ENCODE measurements at places on chromosomes 1 and 21.

GRCh38 chr1:103273106-103273505, 164.8 kb upstream of the COL11A1 start:
- H3K36me3 ChIP-seq, result no peaks in the 10 kb centered on the region
- no peaks in the 10 kb centered on the region for H3K4me1 ChIP-seq
- no peak overlapping the region for H3K4me3 ChIP-seq
- H3K27ac ChIP-seq, result no peak overlapping the region

DNA sequence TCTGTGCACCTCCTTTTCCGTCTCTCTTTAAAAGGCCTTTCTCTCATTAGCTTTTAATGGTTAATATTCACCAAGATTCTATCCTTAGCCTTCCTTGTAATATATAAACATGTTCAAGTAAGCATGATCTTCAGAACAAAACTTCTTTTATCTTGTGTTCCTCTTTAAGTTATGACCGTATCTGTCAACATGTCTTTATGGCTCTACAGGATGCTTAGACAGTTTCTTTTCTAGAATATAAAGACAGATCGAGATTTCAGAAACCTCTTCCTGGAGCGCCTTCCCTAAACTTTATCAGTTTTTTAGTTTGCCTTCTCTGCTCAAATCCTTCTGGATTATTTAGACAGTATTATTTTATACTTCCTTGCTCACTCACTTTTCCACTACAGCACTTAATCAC, 7.2 kb downstream of the RO60 start:
- no peak for DNase-seq
- H3K4me3 ChIP-seq, result no peak overlapping the region
- peak overlapping the region; percentile 90 for H3K27ac ChIP-seq
- peaks cover 6% of the 10 kb centered on the region for H3K36me3 ChIP-seq

GRCh38 chr1:48251323-48251722, 28.8 kb downstream of the SLC5A9 start:
- H3K36me3 ChIP-seq, result peaks cover 3% of the 10 kb centered on the region
- H3K4me3 ChIP-seq, result no peak overlapping the region
- no peak for DNase-seq
- peaks cover 48% of the 10 kb centered on the region for H3K27me3 ChIP-seq

DNA sequence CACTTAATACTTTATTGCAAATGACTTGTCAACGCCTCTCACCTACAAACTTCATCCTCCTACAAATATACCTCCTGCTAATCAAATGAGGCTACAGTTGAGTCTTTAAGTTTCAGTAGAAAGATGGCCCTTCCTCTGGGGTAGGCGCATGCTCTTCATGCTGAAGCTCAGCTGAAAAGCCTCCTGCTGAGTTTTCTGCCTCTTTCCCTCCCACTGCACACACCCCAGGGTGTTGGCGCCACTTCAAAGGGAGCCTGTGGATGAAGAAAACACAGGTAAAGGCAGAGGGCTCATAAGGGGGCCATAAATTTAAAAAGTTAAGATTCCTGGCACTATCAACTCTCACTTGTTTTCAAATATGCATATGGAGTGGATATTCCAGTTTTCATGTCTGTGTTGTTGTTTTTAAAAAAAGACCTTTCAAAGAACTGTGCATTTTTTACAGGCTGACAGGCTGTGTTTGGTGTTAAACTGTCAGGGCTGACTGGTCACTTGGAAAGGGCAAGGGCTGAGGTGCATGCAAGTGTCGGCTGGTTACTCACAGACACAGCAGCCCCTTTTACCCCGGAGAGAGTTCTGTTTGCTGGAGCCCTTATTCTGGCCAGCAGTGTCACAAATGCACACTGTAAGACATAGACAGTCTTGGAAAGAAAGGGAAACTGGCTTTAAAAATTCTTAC, 42.9 kb upstream of the LGALS8 start:
- no peak overlapping the region for H3K4me3 ChIP-seq
- H3K36me3 ChIP-seq, result no peaks in the 10 kb centered on the region
- no peaks in the 10 kb centered on the region for H3K4me1 ChIP-seq
- DNase-seq, result no peak
- no peak overlapping the region for H3K27ac ChIP-seq

DNA sequence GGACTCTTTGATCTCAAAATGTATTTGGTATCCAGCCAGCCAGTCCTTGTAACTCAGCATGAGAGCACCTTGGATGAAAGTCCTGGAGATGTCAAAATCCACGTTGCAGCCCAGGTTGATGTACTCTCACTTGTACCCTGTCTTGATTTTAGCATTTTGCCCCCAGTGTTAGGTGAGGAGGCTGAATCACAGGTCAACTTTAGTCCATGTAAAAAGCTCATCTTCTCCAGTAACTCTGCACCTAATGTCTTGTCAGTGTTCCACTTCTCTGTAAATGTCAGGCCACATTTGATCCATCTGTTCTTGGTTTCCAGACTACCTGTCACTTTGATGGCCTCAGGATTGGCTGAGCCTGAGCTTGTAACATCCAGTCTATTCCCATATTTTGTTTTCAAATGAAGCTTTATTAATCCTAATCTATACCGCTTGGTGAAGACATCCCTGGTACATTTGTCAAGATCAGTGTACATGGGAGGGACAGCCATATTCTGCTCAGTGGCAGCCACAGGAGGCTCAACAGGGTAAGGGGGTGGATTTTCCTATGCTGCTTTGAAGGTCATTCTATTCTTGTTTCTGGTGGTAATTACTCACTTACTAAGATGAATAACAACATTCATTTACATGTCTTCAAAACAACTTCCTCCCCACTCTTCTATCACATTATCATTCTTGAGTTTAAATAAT, 24.1 kb upstream of the FCRL3 start:
- peaks cover 3% of the 10 kb centered on the region for H3K36me3 ChIP-seq
- H3K4me3 ChIP-seq, result no peak overlapping the region
- H3K27ac ChIP-seq, result no peak overlapping the region
- no peaks in the 10 kb centered on the region for H3K4me1 ChIP-seq
- H3K27me3 ChIP-seq, result peaks cover 16% of the 10 kb centered on the region

DNA sequence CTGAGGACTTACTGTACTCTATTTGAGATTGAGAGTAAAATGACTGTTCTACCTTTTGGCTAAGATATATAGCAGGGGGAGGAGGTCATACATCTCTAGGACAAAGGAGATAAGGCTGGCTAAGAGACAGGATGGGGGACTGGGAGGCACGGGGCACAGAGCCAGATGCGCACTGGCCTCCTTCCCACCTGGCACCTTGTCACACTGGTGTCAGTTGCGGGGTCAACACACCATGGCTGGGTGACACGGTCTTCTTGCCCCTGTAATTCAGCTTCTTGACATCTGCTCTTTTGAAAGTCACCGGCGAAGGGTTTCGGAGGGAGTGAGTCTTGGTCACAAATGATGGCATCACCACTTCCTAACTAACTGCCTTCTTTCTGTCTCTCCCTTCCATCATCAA, 177.3 kb downstream of the ZSCAN20 start:
- H3K4me1 ChIP-seq, result no peaks in the 10 kb centered on the region
- no peak overlapping the region for H3K4me3 ChIP-seq
- no peaks in the 10 kb centered on the region for H3K36me3 ChIP-seq
